CD4-positive, alpha-beta T cell treated with Interleukin-2 at 100 ng/mL for 4 hours (primary cell): ENCODE measurements at places on chromosomes 2 and 18.

DNA sequence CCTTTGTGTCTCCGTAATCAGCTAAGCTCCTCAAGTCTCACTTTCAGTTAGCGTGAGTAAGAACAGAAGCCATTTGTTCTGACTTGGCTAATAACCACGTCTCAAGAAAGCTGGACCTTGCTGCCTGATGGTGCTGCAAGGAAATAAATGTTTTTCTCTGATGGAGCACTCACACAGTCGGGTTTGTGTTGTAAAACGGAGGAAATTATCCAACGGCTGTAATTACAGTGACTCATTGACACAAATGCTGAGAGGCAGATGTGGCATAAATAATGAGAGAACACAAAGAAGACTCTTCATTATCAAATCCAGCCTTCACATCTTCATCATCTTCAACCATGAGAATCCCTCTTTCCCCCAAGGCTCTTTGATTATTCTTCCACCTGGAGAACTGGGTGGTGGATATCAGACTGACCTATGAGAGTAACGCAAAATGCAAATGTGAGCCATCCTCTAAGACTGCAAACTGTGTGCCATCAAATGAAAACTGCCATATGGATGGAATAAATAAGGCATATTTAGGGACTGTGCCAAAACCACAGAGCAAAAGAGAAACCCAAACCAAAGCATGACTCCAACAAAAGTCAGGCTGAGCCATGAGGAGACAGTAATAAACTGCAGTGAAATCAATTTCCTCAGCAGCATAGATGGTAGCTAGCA is 252.6 kb downstream of the RND3 start:
- no peak for DNase-seq

GRCh38 chr2:111244864-111245263 is 124.2 kb downstream of the BCL2L11 start:
- DNase-seq = no peak

DNA sequence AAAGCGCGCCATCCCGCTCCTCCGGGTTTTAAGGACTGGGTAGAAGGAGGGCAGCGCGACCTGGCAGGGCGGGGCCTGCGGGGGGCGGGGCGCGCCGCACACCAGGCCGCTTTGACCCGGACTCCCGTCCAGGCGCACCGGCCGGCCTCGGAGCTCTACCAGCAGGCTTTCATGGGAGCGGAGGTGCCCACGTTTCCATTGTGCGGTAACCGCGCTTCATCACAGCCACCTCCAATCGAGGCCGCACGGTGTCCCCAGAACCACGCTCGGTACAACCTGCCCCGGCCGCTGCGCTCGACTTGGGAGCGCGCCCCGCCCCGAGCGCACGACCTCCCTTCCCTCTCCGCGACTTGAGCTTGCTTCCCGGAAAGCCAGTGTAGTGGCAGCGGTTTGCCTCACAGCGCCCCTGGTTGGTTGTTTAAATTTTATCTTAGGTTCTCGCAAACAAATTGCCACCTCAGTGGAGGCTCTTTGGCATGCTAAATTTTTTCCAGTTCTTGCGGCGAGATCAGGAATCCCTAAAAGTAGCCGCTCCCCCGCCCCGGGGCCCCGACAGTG is 280 bp upstream of the CYP1B1 start:
- no peak for DNase-seq

DNA sequence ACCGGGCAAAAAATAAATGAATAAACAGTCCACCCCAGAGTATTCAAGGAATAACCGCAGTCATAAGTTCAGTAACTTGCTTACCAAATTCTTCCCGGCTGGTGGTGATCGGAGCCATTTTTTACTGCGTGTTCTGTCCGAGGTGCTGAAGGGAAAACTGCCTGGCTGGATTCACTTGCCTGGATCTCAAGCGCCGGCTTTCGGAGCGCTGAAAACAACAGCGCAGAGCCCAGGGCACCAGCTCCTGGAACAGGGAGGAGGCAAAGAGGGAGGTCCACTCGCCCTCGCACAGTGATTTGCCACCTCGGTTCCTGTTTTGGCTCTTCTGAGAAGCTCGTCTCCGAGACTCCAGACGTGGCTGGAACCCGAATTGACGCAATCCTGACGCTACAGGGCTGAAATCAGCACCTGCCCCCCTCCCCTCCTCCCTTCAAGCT is at the start of gene SYT4:
SYT4 (minus strand) TSS at position 327 of the 437 bp plus-strand sequence; CDS start at position 118, 209 bp downstream.
- DNase-seq = no peak

- DNase-seq = no peak
Measured at GRCh38 chr18:48858676-48859075, 92.1 kb downstream of the SMAD7 start.
